ENCODE measurements at places on chromosomes 2 and 18.

- DNase-seq: no peak
Observed at GRCh38 chr18:79680891-79681339, 1.3 kb downstream of the CTDP1 start.

- no peak for DNase-seq
Observed at GRCh38 chr2:88999365-88999764, 307.9 kb downstream of the RPIA start.

DNA sequence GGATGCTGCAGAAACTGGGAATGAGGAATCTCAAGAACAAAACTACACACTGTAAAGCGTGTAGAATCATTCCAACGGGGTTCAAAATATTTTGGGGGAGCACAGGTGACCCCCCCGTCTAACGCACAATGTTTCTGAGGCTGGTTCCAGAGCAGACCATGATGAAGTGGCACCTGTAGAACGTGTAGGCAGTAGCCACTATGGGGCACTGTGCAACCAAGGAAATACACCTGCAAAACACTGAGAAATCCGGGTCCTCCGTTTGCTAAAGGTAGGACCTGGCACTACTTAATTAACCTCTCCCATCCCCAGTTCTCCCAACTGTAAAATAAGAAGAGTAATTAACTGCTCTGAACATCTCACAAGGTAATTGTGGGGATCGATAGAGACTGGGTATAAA is 22.6 kb downstream of the ST6GAL2 start:
- no peak for DNase-seq

GRCh38 chr2:33212151-33212550 is 264.3 kb upstream of the RASGRP3 start:
- no peak for DNase-seq

GRCh38 chr2:197786010-197786877 is 1.1 kb upstream of the BOLL start:
- peak; percentile 69 for DNase-seq

DNA sequence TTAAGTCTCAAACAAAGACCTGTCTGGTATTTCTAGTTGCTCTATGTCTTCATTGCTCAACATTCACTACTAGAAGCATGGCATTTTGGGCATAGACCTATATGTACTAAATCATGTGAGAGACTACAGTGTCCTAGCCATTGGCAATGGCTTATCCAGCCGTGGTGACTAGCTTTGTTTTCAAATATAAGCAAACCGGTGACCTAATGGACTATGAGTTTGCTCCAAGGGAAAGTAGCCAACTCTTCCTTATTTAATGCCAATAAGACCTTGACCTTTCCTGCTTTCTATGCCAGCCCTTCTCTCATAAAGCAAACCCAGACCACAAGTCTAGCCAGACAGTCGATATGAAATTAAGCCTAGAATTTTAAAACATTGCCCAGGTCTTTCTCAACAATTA is 113.7 kb upstream of the CREB1 start:
- no peak for DNase-seq

DNA sequence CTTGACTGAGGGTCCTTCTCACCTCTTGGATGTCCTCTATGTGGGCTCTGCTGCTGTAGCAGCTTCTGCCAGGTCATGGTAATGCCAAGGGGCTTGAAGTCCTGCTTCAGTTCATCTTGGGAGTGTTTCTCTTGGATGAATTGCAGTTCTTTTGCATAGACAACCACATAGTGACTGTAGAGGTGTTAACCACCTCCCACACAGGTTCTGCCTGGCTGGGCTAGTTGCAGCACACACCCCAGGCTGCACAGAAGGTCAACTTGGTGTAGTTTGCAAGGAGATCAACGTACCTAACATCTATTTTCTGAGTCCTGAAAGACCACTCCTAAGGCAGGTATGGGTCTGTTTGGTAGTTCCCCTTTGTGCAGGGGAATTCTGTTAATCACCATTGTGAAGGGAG is 108.1 kb downstream of the ADCYAP1 start:
- DNase-seq: no peak

GRCh38 chr2:167253025-167253424 is 364.7 kb downstream of the XIRP2 start:
- no peak for DNase-seq

GRCh38 chr2:210233487-210233886 is 8.2 kb upstream of the ACADL start:
- no peak for DNase-seq

All from GM12865 (cell line).